SW 1271 (cell line): ENCODE measurements at places on chromosomes 2 and 18.

GRCh38 chr18:63971320-63972001 is 1.6 kb downstream of the SERPINB8 start:
- no peak for DNase-seq

DNA sequence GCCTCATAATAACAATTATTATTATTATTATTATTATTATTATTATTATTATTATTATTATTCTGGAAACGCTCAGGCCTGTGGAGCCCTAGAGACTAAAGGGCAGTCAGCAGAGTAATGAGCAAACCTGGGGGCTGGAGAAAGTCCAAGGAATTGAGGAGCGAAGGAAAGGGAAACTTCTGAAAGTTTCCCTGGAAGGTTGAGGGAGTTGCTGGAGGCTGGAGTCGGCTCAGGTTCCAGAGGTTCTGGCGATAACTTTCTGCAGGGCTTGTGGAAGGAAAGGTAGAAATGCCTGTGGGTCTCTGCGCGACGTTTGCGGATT is 9.2 kb downstream of the POU3F3 start:
- no peak for DNase-seq

DNA sequence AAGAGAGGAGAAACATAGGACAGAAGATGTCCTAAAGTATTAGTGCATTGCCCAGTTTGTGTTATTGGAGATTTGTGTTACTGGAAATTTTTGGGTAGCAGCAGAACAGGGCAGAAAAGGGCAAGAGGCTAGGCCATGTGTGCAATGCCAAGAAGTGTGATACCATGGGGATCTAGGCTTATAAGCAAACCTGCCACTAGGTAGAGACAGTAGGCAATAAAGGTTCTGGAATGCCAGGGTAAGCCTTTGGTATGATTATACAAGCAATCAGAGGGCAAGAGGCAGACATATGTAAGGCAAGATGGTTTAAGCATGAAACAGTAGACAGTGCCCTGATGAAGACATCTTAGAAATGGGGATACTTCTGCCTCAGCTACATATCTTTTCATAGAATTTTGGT is 12.3 kb upstream of the CERS6 start:
- DNase-seq: no peak

DNA sequence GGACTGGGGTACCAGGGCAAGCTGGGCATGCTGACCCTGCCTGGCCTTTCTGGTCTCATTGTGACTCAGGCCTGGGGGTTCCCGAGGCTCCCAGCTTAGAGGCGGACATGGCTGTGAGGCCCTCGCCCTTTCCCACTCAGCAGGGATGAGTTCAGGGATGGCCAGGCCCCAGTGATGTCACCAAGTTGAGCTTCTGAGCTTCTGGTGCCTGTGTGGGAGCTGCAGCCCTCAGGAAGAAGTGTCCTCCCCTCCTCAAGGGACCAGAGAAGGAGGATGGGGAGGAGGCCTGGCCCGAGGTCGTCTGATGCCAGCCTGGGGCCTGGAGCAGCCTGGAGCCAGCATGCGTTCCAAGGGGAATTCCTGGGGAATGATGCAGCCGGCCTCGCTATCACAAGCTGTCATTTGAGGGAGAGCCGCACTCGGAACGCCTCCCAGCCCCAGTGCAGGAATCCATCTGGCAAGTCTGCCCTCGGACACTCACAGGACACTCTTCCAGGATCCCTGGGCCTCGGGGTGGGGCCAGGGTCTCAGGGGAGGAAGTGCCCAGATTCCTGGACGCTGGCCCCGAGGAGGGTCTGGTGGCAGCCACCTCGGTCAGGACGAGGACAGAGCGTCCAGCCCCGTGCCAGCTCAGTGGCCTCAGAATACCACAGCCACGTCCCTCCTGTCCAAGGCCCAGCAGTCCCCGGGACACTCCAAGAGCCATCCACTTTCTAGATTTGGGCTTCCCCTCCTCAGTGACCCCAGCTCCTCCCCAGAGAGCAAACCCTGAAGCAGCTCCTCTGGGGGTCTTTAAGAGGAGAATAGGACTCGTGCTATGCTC is 61.2 kb upstream of the GPC1 start:
- peak; percentile 71 for DNase-seq

DNA sequence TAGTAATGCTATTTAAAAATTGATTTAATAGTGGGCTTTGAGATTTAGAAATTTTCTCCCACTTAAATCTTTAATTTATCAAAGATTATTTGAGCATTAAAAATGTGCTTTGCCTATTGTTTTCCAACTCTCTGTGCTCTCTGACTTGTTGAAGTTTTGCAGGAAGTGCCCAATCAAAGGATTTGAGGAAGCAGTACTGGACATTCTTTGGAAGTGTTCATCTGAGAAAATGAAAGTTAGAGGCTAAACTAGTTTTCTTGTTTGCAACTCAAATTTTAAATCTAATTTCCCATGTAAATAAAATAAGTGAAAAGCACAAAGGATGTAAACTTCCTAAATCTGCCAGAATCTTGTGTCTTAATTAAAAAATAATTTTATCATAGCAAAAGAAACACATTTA is 89.1 kb downstream of the CAMKMT start:
- no peak for DNase-seq

DNA sequence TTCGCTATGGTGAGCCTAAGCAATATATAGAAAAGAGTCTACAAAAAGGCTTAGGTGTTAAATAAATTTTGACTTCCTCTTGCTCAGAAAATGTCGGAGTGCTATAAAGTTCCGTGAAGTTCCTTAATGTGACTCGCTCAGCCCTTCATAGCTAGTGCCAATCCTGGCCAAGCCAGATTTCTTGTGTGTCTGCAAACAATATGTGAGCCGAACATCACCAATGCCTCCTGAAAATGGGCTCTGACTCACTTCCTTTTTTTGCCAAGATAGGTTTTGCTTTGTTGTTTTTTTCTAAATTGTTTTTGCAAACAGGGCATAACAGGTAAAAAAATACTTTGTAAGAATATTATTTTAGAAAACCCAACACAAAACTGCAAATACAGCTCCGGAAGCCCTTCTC is 26.1 kb downstream of the CDC42EP3 start:
- peak; percentile 61 for DNase-seq

GRCh38 chr18:42640160-42640559 is 475.3 kb downstream of the RIT2 start:
- no peak for DNase-seq

GRCh38 chr2:21427606-21428005 is 303.8 kb downstream of the TDRD15 start:
- no peak for DNase-seq

GRCh38 chr2:60961457-60961856 is 56.1 kb upstream of the PEX13 start:
- no peak for DNase-seq

DNA sequence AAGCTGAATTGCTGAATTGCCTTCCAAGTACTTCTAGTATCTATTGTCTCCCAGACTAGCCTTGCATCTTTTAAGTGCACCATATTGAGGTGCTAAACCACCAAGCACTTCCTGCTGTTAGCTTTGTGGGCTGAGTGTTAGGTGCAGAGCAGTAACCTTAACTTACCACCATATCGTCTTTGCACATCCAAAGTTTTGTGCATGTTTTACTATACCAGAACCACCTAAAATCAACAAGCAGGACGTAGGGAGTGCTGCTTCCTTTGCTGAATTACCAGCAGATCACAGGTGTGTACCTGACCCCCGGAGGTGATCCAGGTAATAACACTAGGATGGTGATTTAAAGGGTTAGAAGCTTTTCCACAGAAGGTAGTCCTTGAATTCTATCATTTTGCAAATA is 359.9 kb upstream of the HNRNPA3 start:
- no peak for DNase-seq
